ENCODE measurements at places on chromosomes 6 and 20.

GRCh38 chr20:35883336-35883777 lies 70.9 kb downstream of the SCAND1 start:
- H3K27me3 ChIP-seq = no peaks in the 10 kb centered on the region
- no peak for DNase-seq
- H3K36me3 ChIP-seq = peaks cover 5% of the 10 kb centered on the region
- no peak overlapping the region for H3K4me3 ChIP-seq

- H3K36me3 ChIP-seq = peaks cover 14% of the 10 kb centered on the region
- H3K4me1 ChIP-seq = peaks cover 39% of the 10 kb centered on the region
- DNase-seq = no peak
- no peak overlapping the region for H3K27ac ChIP-seq
Observed at GRCh38 chr6:37956711-37957275, 137.3 kb downstream of the ZFAND3 start.

GRCh38 chr6:40466986-40467539 lies 120.1 kb downstream of the LRFN2 start:
- H3K27ac ChIP-seq = no peak overlapping the region
- no peaks in the 10 kb centered on the region for H3K4me1 ChIP-seq
- no peak overlapping the region for H3K4me3 ChIP-seq
- no peaks in the 10 kb centered on the region for H3K36me3 ChIP-seq

GRCh38 chr6:151475653-151476523 lies 17.9 kb upstream of the CCDC170 start:
- H3K27ac ChIP-seq = no peak overlapping the region
- H3K4me1 ChIP-seq = peaks cover 7% of the 10 kb centered on the region
- no peaks in the 10 kb centered on the region for H3K27me3 ChIP-seq
- no peak overlapping the region for H3K4me3 ChIP-seq
- no peaks in the 10 kb centered on the region for H3K36me3 ChIP-seq
- peak; percentile 16 for DNase-seq

- H3K27ac ChIP-seq = no peak overlapping the region
- no peak for DNase-seq
- no peaks in the 10 kb centered on the region for H3K27me3 ChIP-seq
- H3K36me3 ChIP-seq = no peaks in the 10 kb centered on the region
- no peak overlapping the region for H3K4me3 ChIP-seq
Observed at GRCh38 chr6:158856261-158856660, 37.1 kb upstream of the EZR start.

- no peak overlapping the region for H3K4me3 ChIP-seq
- no peaks in the 10 kb centered on the region for H3K27me3 ChIP-seq
- DNase-seq = no peak
- peaks cover 71% of the 10 kb centered on the region for H3K36me3 ChIP-seq
- H3K27ac ChIP-seq = no peak overlapping the region
- peaks cover 39% of the 10 kb centered on the region for H3K4me1 ChIP-seq
Observed at GRCh38 chr20:44955270-44955669, 4.9 kb downstream of the TOMM34 start.

DNA sequence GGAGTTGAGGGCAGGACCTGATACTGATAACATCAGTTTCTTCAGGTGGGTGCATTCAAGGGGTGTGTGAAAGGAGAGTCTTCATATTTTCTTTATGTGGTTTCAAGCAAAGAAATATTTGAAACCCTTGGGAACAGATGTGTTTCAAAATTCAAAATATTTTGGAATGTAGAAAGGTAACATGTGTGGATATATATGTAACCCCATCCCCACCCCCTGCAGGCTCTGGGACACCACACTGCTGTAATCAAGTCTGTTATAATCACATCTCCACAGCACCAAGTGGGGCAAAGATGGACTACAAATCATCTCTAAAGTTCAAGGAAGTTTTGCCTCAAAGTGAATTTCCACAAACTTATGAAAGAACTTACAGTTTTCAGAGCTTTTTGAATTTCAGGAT lies 41.1 kb downstream of the CLIC5 start:
- no peak for DNase-seq
- no peaks in the 10 kb centered on the region for H3K27me3 ChIP-seq
- no peak overlapping the region for H3K27ac ChIP-seq
- H3K36me3 ChIP-seq = no peaks in the 10 kb centered on the region
- H3K4me1 ChIP-seq = peaks cover 11% of the 10 kb centered on the region

DNA sequence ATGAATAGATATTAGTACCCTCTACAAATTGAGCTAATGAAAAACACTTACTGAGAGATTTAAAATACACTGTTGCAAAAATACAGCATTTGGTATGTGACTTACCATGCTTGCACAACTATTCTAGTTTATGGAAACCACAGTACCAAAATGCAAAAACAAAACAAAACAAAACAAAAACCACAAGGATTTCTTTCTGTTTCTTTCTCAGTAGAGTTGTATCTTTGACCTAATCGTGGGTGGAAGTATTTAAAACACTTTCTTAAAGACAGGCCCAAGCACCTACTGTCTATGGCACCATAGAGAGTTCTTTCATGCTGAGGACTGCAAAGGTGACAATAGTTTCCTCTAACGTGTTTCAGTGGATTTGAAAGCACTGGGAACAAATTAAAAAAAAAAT lies 95.3 kb upstream of the C6orf118 start:
- no peaks in the 10 kb centered on the region for H3K4me1 ChIP-seq
- no peak overlapping the region for H3K4me3 ChIP-seq
- no peak overlapping the region for H3K27ac ChIP-seq
- H3K36me3 ChIP-seq = no peaks in the 10 kb centered on the region
- no peaks in the 10 kb centered on the region for H3K27me3 ChIP-seq

- peaks cover 7% of the 10 kb centered on the region for H3K27me3 ChIP-seq
- no peak overlapping the region for H3K4me3 ChIP-seq
- H3K4me1 ChIP-seq = peaks cover 9% of the 10 kb centered on the region
- no peaks in the 10 kb centered on the region for H3K36me3 ChIP-seq
- H3K27ac ChIP-seq = no peak overlapping the region
Observed at GRCh38 chr20:4073852-4074741, 58.7 kb upstream of the RNF24 start.

DNA sequence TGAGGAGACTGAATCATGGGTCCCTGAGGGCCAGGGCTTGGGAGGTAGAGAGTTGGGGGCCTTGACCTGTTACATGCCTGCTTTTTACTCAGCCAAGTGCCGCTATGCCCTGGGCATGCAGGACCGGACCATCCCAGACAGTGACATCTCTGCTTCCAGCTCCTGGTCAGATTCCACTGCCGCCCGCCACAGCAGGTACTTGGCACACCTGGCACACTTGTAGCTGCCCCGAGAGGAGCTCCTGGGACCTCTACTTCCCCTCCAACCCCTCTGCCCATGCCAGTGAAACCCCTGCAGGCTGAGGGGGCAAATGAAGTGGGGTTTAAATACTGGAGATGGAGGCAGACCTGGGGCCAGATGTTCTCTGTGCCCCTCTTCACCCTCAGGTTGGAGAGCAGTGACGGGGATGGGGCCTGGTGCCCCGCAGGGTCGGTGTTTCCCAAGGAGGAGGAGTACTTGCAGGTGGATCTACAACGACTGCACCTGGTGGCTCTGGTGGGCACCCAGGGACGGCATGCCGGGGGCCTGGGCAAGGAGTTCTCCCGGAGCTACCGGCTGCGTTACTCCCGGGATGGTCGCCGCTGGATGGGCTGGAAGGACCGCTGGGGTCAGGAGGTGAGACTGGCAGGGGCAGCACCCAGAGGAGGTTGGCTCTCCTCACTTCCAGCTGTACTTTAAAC lies 4.6 kb downstream of the DDR1 start:
- H3K27ac ChIP-seq = no peak overlapping the region
- H3K36me3 ChIP-seq = no peaks in the 10 kb centered on the region
- no peak for DNase-seq
- no peaks in the 10 kb centered on the region for H3K27me3 ChIP-seq
- H3K4me1 ChIP-seq = peaks cover 23% of the 10 kb centered on the region

DNA sequence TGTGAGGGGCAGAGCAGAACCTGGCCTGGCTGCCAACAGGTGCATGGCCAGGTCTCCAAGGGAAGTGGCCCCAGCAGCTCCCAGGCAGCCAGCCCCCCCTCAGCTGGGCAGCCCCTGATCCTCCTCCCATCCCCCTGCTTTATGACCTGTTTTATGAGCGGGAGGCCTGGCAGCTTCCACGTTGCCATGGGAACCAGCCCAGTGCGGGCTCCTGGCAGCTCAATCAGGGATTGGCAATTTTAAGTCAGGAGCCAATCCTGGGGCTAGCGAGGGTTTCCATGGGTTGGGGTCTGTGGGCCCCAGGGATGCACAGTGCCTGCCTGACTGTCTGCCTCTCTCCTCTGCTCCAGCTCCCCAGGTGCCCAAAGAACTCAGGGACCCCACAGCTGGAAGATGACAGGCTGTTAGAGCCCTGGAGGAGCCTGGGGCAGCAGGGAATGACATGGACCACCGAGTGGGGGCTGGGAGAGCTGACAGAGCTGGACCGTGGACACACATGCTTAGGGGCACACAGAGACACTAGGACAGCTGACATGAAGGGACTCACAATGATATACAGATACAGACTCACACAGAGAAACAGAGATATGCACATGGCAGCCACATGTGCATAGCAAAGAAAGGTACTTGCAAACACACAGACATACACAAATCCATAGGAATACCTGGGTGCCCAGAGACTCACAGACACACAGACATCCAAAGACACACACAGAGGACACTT lies 56.5 kb upstream of the SIRPA start:
- no peaks in the 10 kb centered on the region for H3K4me1 ChIP-seq
- no peak overlapping the region for H3K4me3 ChIP-seq

- DNase-seq = no peak
- no peak overlapping the region for H3K4me3 ChIP-seq
- H3K27me3 ChIP-seq = peaks cover 10% of the 10 kb centered on the region
- H3K36me3 ChIP-seq = no peaks in the 10 kb centered on the region
- H3K27ac ChIP-seq = no peak overlapping the region
- peaks cover 3% of the 10 kb centered on the region for H3K4me1 ChIP-seq
Observed at GRCh38 chr6:6393069-6393529, 72.6 kb upstream of the F13A1 start.

- H3K4me1 ChIP-seq = no peaks in the 10 kb centered on the region
- H3K27ac ChIP-seq = no peak overlapping the region
- no peak overlapping the region for H3K4me3 ChIP-seq
- DNase-seq = no peak
- H3K27me3 ChIP-seq = peaks cover 4% of the 10 kb centered on the region
Observed at GRCh38 chr20:56690531-56691175, 61.5 kb downstream of the TFAP2C start.

- H3K4me1 ChIP-seq = peaks cover 37% of the 10 kb centered on the region
- H3K4me3 ChIP-seq = peak overlapping the region; percentile 100
- peak overlapping the region; percentile 91 for H3K27ac ChIP-seq
Observed at GRCh38 chr6:137867685-137868509, 838 bp downstream of the TNFAIP3 start.

- peak overlapping the region; percentile 87 for H3K27ac ChIP-seq
Observed at GRCh38 chr20:46552460-46553420, 2.3 kb upstream of the OCSTAMP start.

- H3K27me3 ChIP-seq = no peaks in the 10 kb centered on the region
- no peak overlapping the region for H3K4me3 ChIP-seq
- no peaks in the 10 kb centered on the region for H3K4me1 ChIP-seq
- DNase-seq = no peak
Observed at GRCh38 chr20:50885781-50886180, 45.5 kb downstream of the ADNP start.

DNA sequence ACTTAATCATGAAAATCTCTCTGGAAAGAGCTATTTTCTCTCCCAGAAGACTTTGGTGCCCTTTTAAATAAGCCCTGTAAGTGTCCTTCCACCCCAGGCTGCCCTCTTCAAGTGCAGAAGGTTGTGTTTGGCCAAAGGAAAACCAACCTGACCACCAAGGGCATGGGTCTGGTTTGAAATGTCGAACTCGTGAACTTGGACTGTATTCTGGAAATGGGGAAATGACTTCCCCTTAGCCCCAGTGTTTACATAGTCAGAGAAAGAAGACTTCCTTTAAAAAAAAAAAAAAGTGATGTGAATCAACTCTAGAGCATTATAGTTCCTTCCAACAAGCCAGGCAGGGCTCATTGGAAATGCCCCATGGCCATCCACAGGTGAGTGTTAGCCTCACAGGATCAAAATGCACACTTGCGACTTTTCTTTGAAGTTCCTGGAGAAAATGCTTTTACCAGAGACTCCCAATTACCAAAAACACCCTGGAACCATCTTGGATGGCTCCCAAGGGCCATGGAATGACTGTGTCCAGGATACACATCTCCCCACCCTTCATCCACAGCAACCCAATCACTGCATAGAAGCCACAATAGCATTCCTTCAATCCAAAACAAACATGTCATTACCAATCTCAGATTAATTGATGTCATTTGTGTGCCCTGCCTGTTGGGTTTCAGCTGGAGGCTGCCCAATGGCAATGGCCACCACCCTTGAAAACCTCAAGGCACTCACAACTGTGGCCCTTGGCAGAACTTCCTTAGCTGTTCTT lies 133.8 kb downstream of the CLIC5 start:
- H3K27ac ChIP-seq = no peak overlapping the region
- DNase-seq = no peak
- no peaks in the 10 kb centered on the region for H3K4me1 ChIP-seq

- H3K4me3 ChIP-seq = no peak overlapping the region
- DNase-seq = no peak
- H3K4me1 ChIP-seq = no peaks in the 10 kb centered on the region
- peaks cover 1% of the 10 kb centered on the region for H3K36me3 ChIP-seq
- no peak overlapping the region for H3K27ac ChIP-seq
- H3K27me3 ChIP-seq = no peaks in the 10 kb centered on the region
Observed at GRCh38 chr6:161954699-161955276, 680.9 kb upstream of the AGPAT4 start.

GRCh38 chr6:143620447-143620846 lies 57.3 kb upstream of the PHACTR2 start:
- peaks cover 11% of the 10 kb centered on the region for H3K4me1 ChIP-seq
- H3K27ac ChIP-seq = no peak overlapping the region
- H3K36me3 ChIP-seq = no peaks in the 10 kb centered on the region

- H3K36me3 ChIP-seq = peaks cover 5% of the 10 kb centered on the region
- no peak overlapping the region for H3K4me3 ChIP-seq
Observed at GRCh38 chr6:24981386-24981760, 45.6 kb upstream of the RIPOR2 start.

DNA sequence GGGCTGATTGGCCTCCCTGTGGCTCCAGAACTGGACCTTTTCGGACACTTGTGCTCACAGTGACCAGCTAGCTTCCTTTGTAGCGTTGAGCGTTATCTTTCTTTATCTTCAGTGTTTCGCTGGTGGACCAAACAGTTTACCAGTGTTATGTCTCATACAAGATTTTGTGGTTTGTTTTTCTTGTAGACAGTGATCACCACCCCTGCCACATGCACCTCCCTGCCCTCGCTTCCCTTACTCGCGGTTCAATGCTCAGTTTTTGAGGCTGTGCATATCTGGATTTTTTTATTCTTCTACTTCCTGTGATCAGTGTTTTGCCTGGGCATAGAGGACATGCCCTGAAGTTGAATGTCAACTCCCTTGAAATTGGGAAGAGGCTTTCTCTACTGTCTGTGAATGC lies 16.4 kb downstream of the MYT1 start:
- peaks cover 17% of the 10 kb centered on the region for H3K27me3 ChIP-seq
- H3K27ac ChIP-seq = no peak overlapping the region
- no peaks in the 10 kb centered on the region for H3K36me3 ChIP-seq
- H3K4me3 ChIP-seq = no peak overlapping the region
- DNase-seq = no peak

Measured in activated naive CD8-positive, alpha-beta T cell treated with anti-CD3 and anti-CD28 coated beads for 36 hours (primary cell).